Lower lobe of right lung (tissue), 2 donors: ENCODE measurements at places on chromosomes 5 and 9. TPM values are rescaled to one million over a fixed set of nuclear protein-coding genes. Genes with fewer than 3 reads are reported as not detected.

LCP2 gene
- total RNA-seq, result 82.9 TPM

AHRR gene
- total RNA-seq, result 8.4 TPM

GMCL2 gene
- not detected for total RNA-seq

HSD17B3 gene
- total RNA-seq, result 1.1 TPM

SHOC1 gene
- total RNA-seq, result 0.15 TPM

SLC27A6 gene
- 0.15 TPM for total RNA-seq

GRCh38 chr5:152262667-152263066, 142.4 kb downstream of the NMUR2 start:
- no peak for DNase-seq
- H3K27ac ChIP-seq, result no peak overlapping the region
- no peak overlapping the region for H3K4me3 ChIP-seq
- H3K36me3 ChIP-seq, result no peaks in the 10 kb centered on the region

DNA sequence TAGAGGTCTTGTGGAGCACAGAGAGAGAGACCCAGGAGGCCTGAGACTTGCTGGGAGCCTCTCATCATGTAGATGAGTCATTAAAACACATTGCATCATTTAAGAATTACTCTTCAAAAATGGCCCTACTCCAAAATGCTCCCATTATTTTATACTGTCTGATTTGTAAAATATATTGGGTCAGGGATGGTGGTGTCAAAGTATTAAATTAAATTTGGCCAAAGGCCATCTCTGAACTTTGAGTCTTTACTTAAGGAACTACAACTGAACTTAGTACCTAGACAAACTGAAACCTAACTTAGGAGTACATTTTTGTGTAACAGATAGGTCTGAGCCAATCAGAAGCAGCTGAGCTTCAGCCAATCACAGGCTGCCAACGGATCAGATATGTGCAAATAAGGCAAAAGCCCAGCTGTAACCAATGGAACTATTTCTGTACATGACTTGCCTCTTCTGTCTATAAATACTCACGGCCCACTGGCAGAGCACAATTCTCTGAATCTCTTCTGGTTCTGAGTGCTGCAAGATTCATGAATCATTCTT, 657.2 kb downstream of the TLE1 start:
- H3K36me3 ChIP-seq, result no peaks in the 10 kb centered on the region
- no peaks in the 10 kb centered on the region for H3K4me1 ChIP-seq
- H3K4me3 ChIP-seq, result no peak overlapping the region
- no peaks in the 10 kb centered on the region for H3K27me3 ChIP-seq
- no peak for DNase-seq
- H3K27ac ChIP-seq, result no peak overlapping the region

DNA sequence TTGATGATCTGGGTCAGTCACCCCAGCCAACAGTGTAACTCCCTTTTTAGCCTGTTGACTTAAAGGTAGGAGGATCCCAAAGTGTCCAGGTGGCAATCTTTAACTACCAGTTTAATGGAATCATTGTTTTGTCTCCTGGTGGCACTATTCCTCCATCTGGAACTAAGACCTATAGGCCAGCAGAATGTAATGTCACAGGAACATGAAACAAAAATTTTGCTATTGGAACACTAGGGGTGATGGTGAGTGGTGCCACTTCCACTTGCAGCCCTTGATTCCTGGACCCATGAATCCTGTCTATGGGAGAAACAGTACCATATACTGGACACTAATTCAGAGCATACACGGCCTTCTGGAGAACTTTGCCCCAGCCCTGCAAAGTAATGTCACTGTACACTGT, 219.5 kb upstream of the RASA1 start:
- H3K36me3 ChIP-seq, result no peaks in the 10 kb centered on the region
- H3K27ac ChIP-seq, result no peak overlapping the region
- no peak for DNase-seq
- no peaks in the 10 kb centered on the region for H3K27me3 ChIP-seq
- no peak overlapping the region for H3K4me3 ChIP-seq

- H3K27ac ChIP-seq, result no peak overlapping the region
- H3K4me3 ChIP-seq, result no peak overlapping the region
- H3K27me3 ChIP-seq, result no peaks in the 10 kb centered on the region
- no peaks in the 10 kb centered on the region for H3K36me3 ChIP-seq
- DNase-seq, result no peak
Measured at GRCh38 chr9:109953813-109954497, 174.0 kb downstream of the PALM2AKAP2 start.
